Stimulated activated CD8-positive, alpha-beta memory T cell treated with anti-CD3 and anti-CD28 coated beads, Interleukin-15, amount 100 ng/mL, for 24 hours (primary cell): ENCODE measurements at places on chromosomes 12 and 14.

DNA sequence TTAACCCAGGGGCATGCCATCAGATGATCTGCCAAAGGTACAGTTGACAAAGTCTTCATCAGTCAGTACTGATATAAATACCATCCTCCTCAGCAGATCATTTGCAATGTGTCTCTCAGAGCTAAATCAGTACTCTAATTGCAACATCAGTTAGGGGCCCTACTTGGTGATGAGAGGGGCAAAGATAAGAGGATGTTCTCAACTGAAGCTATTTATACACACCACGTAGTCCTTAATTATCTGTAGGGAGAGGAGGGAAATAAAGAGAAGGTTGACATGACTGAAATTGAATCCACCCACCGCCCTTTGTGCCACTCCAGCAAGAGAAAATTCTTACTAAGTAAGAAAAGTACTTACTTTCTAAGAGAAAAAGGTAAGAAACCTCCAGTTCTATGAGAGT, 157.8 kb upstream of the NUDT4 start:
- DNase-seq, result no peak

DNA sequence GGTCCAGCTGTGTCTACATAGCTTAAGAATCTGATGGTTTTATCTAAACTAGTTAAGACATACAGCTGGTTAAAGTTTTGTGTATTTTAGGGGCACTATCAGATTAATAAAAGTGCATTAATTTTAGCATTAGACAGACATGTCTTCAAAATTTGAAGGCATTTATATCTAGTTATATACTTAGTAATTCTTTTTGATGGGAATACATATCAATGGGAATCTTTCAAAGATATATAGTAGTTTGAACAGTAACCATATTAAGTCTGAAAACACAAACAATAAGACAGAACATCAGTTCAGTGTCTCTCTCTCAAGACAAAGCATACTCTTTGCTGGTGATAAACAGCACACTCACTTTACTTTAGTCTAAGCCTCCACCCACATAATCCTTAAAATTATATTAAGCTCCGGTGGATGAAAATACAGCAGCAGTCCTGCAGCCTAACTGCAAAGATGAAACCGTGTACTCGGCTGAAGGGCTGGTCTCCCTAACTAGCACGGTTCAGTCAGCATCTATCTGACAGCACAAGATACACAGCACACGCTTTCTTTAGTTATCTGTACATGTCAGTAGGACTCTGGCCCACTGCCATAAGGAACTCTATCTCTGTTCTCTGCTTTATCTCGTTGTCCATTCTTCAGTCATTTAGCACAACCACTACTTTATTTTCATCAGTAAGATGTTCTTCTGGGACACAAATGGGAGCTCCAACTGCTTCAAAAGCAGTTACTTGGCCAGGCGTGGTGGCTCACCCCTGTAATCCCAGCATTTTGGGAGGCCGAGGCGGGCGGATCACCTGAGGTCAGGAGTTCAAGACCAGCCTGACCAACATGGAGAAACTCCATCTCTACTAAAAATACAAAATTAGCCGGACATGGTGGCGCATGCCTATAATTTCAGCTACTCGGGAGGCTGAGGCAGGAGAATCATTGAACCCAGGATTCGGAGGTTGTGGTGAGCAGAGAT, 80.5 kb downstream of the MED13L start:
- DNase-seq, result no peak

- DNase-seq, result no peak
Measured at GRCh38 chr12:27549801-27550652, 26.0 kb downstream of the PPFIBP1 start.

- no peak for DNase-seq
Measured at GRCh38 chr12:116672010-116672409, 65.9 kb downstream of the SPRING1 start.

DNA sequence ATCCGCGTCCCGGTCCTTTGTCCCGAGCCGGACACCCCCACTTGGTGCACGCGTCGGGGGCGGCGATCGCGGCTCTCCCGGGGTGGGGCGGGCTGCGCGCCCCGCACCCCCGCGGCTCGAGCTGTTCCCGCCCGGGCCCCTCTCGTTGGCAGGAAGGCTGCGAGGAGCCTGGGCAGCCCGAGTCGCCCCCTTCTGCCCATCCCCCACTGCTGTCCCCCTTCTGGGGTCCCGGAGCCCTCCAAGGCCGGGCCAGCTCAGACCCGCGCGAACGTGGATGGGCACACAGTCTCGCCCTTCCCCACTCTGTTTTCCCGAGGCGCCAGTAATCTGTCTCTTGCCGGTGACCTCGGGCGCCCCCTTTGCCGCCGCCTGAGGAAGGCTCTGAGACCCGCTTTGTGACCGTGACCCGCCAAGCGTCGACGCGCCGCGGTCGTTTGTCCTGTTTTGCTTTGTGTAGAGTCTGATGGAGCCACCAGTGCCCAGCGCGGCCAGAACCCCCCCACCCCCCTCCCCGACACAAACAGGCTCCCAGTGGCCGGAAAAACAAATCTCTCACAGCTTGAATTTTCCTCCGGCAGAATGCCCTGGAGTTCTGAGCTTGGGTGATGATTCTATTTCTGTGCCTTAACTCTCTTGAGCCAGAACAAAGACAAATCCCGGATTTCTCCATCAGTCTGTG, 610 bp downstream of the C14orf132 start:
- no peak for DNase-seq

GRCh38 chr14:91405241-91405721, 12.3 kb downstream of the CCDC88C start:
- no peak for DNase-seq

- DNase-seq, result no peak
Measured at GRCh38 chr12:80553316-80553715, 109.3 kb downstream of the PTPRQ start.

DNA sequence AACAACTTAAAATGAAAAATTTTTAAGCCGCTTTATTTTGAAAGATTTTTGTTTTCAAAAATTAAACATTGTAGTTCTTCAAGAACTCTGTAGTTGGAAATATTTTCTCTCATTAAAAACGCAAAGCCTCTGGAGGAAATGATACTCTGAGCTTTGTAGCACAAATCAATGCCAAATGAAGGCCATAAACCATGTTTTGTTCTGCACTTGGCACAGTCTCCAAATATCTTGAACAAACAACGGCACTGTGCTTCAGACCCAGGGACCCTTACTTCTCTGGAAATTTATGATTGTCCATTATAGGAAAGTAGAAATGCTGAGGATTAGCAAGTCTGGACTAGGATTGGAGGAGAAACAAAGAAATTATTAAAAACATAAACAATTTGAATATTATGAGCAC, 160.8 kb upstream of the BMP4 start:
- DNase-seq, result no peak

DNA sequence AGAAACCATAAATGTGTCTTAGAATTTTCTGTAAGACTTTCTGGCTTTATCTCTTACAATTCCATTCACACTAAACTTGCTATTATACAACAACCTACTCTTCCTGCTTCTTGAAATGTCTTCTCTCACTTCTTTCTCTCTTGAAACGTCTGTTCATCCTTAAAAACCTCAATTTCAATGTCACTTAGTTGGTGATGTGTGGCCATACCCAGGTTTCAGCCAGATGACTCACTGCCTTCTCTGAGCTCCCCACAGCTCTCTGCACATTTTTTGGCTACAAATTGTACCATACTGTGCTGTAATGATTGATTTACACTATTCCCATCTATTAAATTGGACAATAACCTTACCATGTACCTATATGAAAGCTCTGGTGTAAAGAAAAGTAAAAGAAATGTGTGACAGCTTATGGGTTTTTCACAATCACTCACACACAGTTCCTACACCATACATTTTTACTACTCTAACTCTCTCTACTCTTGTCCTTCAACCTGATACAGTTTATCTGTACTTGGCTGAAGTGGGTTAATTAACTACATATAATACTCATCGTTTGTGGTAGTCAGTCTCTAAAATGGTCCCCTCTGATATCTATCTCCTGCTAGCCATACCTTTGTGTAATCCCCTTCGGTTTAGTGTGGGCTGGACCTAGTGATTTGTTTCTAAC, 222.1 kb downstream of the NELL2 start:
- DNase-seq, result no peak

DNA sequence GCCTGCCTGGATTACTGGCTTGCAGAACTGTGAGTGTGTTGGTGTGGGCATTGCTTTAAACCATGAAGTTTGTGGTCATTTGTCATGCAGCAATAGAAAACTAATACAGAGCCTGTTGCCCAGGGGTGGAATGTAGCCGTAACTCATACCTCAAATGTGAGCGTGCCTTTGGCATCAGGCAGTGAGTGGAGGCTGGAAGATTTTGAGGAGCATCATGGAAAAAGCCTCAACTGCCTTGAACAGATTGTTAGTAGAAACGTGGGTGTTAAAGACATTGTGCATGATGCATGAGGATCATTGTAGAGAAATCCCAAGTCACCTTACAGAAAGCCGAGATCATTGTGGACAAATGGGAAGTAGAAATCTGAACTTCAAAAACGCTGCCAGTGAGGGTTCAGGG, 580.5 kb downstream of the AACS start:
- no peak for DNase-seq

GRCh38 chr12:27818401-27818918, 38.4 kb upstream of the MANSC4 start:
- DNase-seq, result no peak

DNA sequence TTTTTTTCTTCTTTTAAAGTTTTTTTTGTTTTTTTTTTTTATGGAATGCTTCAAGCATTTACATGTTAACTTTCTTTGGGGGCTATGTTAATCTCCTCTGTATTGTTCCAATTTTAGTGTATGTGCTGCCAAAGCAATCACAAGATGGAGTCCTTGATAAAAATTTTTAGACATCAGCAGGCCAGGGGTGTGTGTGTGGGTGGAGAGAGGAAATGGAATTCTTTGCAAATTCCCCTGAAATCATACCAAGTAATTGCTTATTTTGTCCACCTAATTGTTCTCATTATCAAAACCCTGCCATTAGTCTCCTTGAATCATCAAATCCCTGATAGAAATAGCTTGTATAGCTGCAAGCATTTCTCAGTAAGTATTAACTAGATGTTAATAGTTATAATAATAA, 21.7 kb downstream of the RNF212B start:
- DNase-seq, result no peak

DNA sequence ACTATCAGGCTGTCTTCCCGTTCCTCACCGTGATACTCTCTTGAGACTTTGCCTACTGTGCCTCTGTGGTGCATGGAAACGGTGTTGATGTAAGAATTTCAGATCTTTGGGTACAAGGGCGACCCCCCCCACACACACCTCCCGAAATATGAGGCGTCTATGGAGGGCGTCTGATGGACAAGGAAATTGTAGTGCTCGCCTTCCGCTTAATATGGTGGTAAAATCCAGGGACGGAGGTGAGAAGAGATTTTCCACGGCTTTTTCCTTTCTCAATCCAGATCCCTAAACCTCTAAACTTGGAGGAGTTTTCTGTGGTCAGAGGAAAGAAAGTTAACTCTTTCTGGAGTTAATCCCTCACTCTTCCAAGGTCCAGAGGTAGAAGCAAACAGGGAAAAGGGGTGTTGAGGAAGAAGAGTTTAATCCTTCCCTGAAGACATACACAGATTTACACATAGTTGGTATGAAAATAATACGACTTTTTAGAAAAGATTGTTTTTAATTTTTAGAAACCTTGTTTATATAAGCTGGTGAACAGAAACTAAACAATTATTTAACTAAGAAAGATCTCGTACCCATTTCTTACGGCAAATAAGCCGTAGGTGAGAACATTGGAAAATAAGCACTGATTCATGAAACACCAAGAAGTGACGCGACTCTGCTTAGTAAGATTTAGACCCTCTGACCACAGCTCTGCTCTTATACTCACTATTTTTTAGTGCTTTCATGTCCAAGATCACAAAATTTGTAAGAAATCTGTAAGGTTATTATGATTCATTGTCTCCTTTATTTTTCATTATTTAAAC, 23.1 kb upstream of the RNASE12 start:
- no peak for DNase-seq

DNA sequence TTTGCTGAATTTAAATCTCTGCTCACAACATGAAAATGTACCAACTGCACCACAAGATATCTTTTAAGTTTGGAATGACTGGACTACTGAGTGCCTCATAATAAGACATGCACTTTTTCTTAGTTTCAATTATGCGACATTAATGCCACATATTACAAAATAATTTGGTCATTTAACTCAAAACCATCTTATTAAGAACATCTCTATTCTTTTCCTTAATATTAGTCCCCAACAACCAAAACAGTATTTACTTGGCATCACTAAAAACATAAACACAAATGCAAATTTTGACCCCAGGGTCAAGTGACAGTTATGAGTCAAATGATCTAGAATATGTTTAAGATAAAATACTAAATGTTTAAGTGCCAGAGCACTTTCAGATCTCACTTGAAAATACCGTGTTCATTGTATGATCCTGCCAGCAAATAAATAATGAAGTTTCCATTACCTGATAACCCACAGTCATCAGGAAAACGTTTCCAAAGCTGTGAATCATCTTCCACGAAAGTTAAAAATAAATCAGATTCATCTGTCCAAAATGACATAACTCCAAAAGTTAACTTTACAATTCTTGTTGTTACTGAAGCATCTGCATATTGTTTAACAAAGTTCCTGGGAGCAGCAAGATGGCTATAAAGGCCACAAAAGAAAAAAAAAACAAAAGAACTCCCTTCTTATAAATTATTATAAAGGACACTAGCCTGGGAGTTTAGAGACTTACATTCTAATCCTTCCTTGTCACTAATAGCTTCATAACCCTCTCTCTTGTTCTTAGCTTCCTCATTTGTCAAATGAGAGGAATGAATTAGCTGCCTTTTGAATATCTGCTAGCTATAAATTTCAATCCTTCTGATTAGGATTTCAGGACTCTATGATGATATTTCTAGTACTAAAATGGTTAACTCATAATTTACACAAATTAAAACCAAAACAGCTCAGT, 30.5 kb upstream of the AP4S1 start:
- DNase-seq, result no peak

DNA sequence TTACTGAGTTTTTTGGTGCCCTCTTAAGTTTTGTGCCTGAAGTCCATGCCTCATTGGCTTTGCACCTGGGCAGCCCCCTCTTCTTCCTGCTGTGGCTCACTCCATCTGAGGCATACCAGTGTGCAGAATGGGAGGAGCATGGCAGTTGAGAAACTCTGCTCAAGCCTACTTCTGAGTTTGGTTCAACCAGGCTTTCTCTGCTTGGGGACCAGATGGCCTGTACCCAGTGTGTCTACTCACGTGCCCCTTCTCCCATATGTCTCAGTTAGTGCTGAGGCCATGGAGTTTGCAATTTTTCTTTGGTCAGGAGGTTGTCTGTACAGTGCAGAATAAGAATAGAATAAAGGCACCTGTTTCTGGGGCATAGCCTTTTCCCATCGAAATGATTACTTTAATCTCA, 383.3 kb upstream of the DDHD1 start:
- no peak for DNase-seq

- no peak for DNase-seq
Measured at GRCh38 chr12:39061576-39061975, 156.2 kb upstream of the CPNE8 start.

DNA sequence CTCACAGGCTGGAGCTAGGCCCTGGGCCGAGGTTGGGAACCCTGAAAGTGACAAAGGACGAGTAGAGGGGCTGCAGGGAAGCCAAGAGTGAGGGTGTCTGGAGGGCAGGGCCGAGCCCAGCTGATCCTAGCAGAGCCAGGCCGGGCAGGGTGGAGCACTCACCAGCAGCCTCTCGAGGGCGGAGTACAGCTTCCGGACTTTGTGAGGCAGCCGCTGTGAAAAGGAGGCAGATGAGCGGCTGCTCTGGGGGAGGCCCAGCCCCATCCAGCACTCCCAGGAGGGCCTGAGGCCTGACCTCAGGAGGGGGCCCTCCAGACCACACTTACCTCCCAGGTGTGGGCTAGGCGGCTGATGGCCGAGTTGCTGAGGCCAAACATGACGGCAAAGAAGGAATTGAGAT, 14.7 kb upstream of the ENDOU start:
- DNase-seq, result no peak
